ENCODE measurements at places on chromosomes 2 and 18.

GRCh38 chr18:44741511-44741910, 60.8 kb downstream of the SETBP1 start:
- no peak for DNase-seq

DNA sequence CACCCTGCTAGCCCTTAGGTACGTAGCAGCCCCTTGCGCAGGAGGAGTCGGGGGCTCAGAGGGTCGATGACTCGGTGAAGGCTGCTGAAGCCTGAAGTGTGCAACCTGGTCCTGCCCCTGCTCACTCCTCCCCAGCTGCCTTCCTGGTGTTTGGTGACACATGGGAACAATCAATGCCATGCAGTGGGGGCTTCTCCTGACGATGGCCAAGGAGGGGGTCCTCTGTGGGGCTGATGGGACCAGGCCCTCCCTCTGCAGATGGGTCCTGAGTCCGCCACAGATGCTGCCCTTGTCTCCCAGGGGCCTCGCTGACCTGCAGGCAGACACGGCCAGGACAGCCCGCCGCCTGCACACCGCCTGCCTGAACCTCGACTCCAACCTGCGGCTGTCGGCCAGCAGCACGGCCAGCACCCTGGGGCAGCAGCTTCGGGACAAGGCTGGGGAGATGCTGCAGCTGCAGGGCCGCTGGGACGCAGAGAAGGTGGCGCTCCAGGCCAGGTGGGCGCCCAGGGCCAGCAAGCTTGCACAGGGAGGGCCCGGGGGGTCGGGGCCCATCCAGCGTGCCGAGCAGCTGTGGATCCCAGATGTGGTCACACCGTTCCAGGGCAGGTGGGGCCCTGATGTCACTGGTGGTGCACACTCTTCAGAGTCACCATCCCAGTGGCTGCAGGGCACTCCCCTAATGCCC, 24.6 kb downstream of the CROCC2 start:
- DNase-seq, result no peak

DNA sequence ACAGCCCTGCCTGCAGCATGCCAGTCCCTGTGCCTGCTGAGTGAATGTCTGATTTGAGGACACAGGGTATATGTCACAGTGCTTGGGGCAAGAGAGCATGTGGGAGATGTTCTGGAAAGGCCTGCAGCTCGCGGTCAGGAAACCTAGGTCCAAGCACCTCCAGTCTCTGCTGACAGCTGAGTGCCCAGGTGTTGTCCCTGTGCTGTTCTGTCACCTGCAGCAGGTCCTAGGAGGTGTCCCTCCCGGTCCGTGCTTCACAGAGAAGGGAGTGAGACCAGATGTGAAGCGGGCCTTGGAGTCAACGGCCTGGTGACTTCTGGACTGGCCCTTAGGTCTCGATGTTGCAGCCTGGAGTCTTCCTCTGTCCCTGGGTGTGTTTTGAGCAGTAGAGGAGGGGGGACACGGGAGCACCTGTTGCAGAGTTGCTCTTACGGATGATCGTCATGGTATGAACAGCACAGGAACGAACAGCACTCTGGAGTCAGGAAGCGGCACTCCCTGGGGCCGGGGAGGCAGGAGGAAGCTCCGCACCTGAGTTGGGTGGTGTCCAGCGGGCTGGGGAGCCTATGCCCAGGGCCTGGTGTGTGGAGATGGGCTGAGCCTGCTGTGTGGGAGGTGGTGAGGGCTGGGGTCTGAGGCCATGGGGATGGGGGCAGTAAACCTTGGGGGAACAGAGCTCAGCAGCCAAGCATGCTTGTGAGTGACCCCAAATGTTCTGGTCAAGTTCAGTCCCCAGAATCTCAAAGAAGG, 21.6 kb upstream of the ARHGEF4 start:
- DNase-seq, result no peak

GRCh38 chr2:238706673-238707072, 141.2 kb upstream of the TWIST2 start:
- no peak for DNase-seq

- no peak for DNase-seq
These were observed 3.3 kb upstream of the CETN1 start for GRCh38 chr18:576924-577323.

DNA sequence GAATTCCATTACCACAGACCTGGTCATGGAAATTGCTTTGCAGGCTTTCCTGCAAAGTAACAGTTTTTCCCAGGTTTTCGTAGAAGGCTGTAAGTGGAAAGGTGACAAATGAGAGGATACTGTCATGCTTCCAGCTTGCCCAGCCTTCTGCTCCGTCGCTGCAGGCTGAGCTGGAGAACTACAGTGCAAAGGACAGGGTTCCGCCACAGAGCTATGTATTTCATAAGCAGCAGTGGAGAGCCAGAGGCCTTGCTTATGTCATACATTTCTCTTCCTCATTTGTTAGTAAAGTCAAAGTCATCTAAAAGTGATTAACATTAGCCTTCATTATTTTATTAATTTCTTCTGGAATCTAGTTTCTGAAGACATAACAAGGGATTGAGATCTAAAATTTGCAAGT, 72.9 kb upstream of the RBM44 start:
- peak; percentile 74 for DNase-seq

DNA sequence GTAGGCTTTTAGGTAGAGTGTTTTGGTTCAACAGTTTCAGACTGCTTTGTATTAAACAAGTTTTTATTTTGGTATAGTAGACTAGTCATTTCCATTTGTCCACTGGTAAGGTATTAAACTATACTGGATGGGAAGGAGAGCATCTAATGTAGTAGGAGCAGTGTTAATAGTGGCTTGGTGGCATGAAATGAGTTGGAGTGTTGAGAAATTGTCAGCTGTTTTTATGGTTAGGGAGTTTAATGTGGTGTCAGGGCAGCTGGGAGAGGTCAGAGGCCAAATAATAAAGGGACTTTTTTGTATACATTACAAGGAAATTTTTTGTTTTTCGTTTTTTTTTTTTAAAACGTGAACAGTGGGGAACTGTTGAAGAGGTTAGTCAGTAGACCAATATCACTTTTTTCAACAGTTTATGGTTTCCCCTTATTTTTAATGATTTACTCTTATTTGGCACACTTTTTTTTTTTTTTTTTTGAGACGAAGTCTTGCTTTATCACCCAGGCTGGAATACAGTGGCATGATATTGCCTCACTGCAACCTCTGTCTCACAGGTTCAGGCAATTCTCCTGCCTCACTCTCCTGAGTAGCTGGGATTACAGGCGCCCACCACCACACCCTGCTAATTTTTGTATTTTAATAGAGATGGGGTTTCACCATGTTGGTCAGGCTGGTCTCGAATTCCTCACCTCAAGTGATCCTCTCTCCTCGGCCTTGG, 21.2 kb downstream of the ACTR3 start:
- no peak for DNase-seq

GRCh38 chr2:180555391-180555965, 424.9 kb upstream of the UBE2E3 start:
- DNase-seq, result no peak

DNA sequence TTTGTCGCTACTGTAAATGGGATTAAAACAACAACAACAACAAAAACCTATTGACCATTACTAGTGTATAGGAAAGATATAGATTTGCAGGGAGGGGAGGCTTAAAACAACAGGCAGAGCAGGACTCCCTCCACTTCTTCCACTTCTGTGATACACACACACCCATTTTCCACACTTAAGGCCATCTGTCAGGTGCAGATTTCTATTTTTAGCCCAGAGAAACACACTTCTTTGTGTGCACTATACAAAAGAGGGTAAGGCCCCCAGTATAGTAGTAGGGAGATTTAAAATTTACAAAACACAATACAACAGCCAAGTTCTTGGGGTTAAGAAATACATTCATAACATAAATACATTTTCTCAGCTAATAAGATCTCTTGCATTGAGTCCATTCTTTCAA, 22.4 kb downstream of the PTPN2 start:
- no peak for DNase-seq

DNA sequence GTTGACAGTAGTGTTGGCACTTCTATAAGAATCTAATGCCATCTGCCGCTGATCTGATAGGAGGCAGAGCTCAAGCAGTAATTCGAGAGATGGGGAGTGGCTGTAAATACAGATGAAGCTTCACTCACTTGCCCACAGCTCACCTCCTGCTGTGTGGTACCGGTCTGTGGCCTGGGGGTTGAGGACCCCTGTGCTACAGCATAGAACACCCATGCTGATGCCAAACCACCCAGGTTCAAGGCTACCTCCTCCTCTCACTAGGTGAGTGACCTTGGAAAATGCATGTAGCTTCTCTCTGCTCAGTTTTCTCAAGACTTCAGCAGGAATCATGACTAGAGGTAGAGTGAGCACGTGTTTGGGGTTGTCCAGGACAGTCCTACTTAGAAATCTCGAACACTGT, 263.4 kb downstream of the SH3BP4 start:
- no peak for DNase-seq

- no peak for DNase-seq
These were observed 189.8 kb downstream of the TMEM18 start for GRCh38 chr2:487186-488079.

DNA sequence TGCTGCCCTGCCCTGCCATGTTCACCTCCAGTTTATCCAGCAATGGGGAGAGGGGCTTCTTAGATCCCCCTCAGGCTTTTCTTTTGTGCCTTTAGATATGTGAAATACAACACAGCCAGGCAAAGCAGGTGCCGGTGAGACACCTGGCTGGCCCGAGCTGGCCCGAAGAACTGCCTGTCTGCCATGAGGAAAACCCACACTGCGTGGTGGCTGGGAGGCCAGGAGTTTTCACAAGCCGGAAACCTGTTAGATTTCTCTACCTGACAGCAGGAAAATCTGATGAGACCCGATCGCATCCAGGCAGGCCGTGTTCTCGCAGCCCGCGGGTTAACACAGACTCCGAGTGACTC, 5.7 kb upstream of the GAL3ST2 start:
- DNase-seq, result no peak

DNA sequence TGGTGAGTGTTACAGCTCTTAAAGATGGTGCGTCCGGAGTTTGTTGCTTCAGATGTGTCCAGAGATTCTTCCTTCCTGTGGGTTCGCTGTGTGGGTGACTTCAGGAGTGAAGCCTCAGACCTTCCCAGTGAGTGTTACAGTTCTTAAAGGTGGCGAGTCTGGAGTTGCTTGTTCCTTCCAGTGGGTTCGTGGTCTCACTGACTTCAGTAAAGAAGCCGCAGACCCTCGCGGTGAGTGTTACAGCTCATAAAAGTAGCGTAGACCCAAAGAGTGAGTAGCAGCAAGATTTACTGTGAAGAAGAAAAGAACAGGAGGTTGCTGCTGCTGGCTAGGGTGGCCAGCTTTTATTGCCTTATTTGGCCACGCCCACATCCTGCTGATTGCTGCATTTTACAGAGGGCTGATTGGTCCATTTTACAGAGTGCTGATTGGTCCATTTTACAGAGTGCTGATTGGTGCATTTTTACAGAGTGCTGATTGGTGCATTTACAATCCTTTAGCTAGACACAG, 34.0 kb upstream of the SPTBN1 start:
- no peak for DNase-seq

DNA sequence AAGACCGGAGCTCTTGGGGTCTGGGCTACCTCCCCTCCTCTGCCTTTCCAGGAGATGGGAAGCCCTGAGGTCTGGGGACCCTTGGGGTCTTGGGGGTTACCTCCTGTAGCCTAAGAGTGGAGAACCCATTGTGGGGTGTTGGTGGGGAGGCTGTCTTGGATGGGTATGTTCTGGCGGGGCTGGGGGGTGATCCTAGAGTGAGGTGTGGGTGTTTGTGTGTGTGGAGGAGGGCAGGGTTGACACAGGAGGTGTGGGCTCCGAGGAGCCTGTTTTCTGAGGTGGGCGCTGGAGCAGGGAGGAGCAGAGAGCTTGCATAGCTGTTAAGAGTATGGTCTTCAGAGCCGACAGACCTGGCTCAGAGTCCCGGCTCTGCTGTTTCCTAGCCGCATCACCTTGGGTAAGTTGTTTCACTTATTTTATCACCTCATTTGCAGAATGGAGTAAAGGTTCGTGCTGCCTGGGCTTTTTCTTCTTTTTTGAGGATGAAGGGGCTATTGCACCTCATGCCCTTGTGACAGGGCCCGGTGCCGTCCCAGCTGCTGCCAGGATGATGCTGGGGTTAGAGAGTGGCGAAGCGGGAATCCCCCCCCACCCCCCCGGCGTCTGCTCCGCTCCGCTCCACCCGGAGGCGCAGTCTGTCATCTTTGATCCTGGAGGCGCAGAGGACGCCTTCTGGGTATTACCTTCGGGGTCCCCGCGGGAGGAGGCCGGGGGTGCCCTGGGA, 17.2 kb downstream of the TET3 start:
- no peak for DNase-seq

GRCh38 chr2:110869472-110870446, 137.4 kb downstream of the ACOXL start:
- DNase-seq, result no peak

- no peak for DNase-seq
These were observed 5.6 kb upstream of the PPP4R1 start for GRCh38 chr18:9619990-9620389.

- DNase-seq, result no peak
These were observed 363.8 kb upstream of the TRIB2 start for GRCh38 chr2:12352889-12353288.

GRCh38 chr2:190959911-190960788, 53.8 kb downstream of the STAT1 start:
- DNase-seq, result no peak

GRCh38 chr18:48942554-48943261, 8.1 kb downstream of the SMAD7 start:
- peak; percentile 66 for DNase-seq

- DNase-seq, result no peak
These were observed 61.6 kb downstream of the KCNG2 start for GRCh38 chr18:79859314-79859713.

DNA sequence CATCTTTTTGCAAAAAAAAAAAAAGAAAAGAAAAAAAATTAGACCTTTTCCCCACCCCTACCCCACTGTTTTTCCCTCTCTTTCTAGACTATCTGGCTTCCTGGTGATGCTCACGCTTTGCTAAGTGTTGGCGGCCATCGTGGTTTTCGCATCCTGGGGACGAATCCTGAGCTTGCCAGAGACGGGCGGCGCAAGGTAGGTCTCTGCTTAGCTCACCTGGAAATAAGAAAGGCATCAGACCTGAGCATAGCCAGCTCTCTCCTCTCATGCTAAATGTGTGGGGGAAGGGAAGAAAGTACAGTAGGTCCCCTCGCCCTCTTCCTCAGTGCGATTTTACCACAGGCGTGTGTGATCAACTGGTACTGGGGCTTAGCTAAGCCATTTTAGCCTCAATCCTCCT, 90.5 kb downstream of the KLHL29 start:
- DNase-seq, result no peak

GRCh38 chr2:121555008-121555407, 24.3 kb downstream of the RNU4ATAC start:
- DNase-seq, result no peak

DNA sequence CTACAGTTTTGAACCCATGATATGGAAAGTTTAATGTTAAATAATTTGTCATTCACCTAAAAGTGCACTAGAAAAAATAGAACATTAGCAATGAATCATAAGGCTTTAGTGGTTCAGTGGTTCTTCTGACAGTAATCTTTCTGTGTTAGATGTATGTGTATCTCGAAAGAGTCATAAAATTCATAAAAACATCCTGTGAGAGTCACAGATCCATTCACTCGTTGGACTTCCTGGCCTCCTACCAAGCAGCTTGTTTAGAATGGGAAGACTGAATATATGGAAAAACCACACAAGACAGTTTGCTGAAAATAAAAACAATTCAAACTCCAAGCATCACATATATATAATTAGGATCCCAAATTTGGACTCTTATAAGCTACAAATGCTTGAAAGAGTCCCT, 34.8 kb downstream of the ADNP2 start:
- no peak for DNase-seq

GRCh38 chr18:7466190-7466589, 100.9 kb upstream of the PTPRM start:
- no peak for DNase-seq

GRCh38 chr2:214696681-214697080, 112.8 kb downstream of the BARD1 start:
- DNase-seq, result no peak

Data from right lobe of liver (tissue), 6 donors.